AG20443 (cell line): ENCODE measurements at places on chromosomes 5 and 9.
A peak's percentile ranks its signal among the peaks of the same experiment; 100 is the strongest.

- no peak for DNase-seq
These were observed 54.0 kb upstream of the ALDH1B1 start for GRCh38 chr9:38338342-38339018.

DNA sequence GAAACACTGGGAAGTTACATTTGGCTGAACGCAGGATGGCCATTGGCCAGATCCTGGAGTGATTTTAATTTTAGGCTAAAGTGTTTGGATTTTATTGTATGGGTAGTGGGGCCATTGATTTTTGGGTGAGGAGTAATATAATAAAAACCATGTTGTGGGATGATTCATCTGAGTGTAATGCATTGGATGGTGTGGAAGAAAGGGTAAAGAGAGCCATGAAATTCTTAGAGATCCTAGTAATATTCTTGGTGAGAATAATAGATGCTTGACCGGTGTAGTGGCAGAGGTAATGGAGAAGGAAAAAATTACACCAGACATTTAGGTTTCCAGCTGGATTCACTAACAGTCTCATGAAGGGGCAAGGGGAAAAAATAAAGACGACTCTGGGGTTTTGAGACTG is 158.1 kb downstream of the NPR3 start:
- DNase-seq = peak; percentile 57

DNA sequence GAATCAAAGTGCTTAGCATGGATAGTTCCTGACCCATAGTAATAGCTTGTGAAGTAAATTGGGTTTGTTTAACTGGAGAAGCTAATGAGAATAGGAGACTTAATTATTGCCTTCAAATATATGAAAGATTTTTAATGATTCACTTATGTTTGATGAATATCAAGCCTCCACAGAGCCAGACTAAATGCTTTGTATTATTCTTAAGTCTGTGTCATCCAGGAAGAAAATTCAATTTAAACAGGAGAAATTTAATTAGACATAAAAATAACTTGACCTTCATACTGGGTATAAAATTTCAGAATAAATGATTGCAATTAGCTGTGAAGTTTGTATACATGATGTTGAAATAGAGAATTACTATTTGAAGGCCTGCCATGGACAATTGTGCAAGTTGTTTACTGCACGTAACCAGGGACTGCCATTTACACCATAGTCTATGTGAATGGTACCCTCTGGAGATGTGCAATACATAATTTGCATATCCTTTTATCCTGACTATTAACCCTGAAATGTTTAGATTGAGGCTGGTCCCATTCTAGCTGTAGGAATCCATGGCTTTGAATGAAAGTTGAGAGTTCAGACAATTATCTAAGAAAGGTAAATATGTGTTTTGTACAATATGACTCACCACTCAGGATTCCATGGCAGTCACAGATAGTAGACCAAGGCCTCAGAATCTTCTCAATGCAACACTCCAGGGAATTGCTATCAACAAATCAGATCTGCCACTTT is 133.5 kb upstream of the IL12B start:
- DNase-seq = no peak

DNA sequence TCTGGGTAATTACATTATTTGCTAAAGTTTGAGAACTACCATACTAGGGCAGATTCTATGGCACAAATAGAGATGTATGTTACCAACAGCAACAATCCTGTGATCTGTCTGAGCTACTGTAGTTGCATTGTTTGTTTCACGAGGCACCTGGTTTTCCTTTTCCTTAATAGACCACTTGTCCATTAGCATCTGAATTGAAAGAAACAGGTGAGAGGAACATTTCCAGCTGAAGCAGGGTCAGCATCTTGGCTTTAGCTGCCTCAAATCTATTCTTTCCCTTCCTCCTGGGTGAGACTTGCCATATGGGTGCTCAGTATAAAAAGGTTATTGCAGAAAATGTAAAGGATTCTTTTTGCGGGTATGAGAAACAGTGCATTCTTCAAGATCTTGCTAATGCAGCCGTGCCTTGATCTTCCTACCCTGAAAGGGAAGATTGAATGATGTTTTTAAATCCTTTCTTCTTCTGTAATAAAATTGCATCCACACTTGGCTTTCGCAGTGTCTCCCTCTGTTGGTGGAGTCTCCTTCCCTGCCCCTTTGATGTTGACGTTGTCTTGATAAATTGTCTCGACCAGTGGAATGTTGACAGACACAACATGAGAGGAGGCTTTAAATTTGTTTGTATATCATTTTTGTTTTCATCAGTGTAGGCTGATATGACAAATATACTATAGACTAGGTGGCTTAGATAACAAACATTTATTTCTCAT is 118.0 kb upstream of the BRINP1 start:
- no peak for DNase-seq

DNA sequence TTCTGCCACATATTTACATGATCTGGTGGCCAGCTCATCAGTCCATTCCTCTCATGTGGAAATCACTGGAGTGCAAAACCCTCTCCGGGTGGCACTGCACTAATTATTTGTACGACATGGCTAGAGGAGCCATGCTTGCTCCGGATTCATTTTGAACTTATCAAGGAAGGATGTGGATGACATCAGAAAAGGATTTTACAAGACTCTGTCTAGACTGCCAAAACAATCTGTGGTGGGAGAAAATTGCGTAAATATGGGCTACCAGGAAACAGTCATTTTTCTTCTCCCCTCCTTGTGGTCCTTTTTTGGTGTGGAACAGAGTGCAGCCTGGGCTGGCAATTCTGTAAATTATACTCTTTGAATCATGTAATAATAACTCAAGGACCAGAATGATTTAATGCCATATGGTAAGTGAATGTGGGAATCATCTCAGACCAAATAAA is 123.4 kb upstream of the IFNE start:
- DNase-seq = peak; percentile 73

- DNase-seq = no peak
These were observed 26.2 kb downstream of the AGTPBP1 start for GRCh38 chr9:85715587-85715986.

GRCh38 chr9:20940447-20941173 is 90.8 kb downstream of the HACD4 start:
- no peak for DNase-seq

GRCh38 chr9:72254901-72255545 is 105.8 kb downstream of the GDA start:
- DNase-seq = no peak

- DNase-seq = peak; percentile 58
These were observed 459.0 kb upstream of the KLF4 start for GRCh38 chr9:107948601-107949000.

- DNase-seq = no peak
These were observed 229.3 kb downstream of the GOLPH3 start for GRCh38 chr5:31944684-31945445.

DNA sequence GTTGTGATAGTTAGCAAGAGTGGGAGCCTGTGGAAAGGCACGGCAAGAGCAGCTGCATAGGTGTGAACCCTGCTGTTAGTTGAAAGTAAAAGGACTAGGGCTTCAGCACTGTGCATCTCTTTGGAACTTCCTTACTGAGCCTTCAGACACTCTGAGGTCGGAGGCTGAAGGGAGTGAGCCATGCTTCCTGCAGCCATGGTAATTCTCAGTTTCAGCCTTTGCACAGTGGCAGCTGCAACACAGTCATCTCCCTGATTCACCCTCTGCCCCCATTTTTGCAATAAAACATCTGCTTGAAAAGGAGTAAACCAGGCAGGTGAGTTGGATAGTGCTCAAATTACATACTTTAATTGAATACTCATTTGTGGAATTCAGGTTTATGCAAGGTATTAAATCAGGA is 6.5 kb upstream of the TLE4 start:
- no peak for DNase-seq

- DNase-seq = no peak
These were observed 30.7 kb downstream of the NFIB start for GRCh38 chr9:14283276-14283675.

DNA sequence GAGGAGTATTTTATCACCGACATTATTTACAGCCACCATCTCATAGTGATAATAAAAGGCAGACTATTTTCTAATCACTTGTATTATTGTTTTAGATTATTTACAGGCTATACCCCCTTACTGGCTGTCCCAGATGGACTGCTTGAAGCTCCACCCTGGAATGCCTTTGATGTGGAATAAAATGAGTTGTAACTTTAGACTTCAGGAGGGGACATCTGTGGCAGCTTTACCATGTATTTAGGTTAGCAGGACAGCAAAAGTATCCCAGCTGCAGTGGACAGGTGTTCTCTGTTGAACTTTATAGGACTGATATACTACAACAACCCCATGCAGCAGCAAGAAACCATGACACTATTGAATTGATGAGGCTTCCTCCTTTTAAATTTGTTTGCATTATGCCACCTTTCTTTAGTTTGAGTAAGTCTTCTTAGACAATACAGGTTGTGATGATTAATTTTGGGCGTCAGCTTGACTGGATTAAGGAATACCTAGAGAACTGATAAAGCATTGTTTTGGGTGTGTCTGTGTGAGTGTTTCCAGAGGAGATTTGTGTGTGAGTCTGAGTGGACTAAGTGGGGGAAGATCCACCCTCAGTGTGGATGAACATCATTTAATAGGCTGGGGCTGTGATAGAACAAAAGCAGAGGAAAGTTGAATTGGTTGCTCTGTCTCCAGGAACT is 29.2 kb upstream of the C9orf57 start:
- no peak for DNase-seq

DNA sequence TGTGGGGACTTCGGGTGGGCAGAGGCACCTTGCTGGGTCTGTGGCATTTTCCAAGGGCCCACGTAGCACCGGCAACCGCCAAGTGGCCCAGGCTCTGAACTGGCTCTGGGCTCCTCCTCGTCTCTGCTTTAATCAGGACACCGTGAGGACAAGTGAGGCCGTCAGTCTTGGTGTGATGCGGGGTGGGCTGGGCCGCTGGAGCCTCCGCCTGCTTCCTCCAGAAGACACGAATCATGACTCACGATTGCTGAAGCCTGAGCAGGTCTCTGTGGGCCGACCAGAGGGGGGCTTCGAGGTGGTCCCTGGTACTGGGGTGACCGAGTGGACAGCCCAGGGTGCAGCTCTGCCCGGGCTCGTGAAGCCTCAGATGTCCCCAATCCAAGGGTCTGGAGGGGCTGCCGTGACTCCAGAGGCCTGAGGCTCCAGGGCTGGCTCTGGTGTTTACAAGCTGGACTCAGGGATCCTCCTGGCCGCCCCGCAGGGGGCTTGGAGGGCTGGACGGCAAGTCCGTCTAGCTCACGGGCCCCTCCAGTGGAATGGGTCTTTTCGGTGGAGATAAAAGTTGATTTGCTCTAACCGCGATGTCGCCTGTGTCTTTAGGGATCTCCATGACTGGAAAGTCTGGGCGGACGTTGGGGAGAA is 5.8 kb downstream of the DPP7 start:
- DNase-seq = no peak

GRCh38 chr5:15026944-15027343 is 155.4 kb upstream of the ANKH start:
- DNase-seq = no peak

- no peak for DNase-seq
These were observed 567.2 kb downstream of the PTPRD start for GRCh38 chr9:10045598-10045997.

DNA sequence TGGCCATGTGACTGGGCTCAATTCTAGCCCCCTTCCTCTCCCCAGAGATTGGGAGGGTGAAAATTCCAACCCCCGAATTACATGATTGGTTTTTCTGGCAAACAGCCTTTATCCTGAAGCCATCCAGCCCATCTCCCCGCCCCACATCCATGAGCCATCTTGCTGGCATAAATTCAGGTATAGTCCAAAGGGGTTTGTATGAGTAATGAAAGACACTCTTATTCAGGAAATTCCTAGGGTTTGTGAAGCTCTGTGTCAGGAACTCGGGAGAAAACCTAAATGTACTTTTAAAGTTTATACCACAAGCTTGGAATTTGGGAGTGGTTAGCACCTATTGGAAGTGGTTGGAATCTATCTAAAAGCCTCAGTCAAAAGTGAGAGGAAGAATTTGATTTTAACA is 80.6 kb upstream of the SIMC1 start:
- DNase-seq = peak; percentile 68

GRCh38 chr5:1255081-1255561 is 29.9 kb downstream of the SLC6A18 start:
- no peak for DNase-seq

GRCh38 chr5:33153372-33153771 is 287.4 kb upstream of the TARS1 start:
- no peak for DNase-seq

GRCh38 chr9:9117866-9118265 is 1318.3 kb upstream of the DMAC1 start:
- DNase-seq = no peak

DNA sequence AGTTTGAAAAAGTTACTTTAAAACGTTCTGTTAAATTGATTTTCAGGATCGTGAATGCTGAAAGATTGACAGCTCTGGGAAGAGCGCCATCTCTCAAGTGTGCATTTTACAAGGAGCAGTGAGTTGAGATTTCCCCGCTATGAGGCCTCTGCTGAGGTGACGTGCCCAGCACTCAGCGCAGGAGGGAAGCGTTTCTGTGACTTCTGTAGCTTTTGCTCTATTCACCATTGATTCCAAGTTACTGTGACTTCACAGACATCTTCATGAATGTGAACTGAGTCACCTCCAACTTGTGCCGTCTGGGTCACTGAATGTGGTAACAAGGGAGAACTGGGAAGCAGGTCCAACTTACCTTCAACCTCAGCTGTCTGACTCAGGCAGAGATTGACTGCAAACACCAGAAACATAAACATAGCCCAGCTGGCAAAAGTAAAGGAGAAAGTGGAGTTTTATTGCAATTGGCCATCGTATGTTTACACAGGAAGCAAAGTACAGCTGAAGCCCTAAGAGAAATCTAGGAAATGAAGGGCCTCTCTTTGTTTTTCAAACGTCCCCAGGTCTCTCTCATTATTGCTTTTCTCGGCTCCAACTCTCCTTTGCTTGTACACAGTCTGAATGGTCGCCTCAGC is 428.8 kb upstream of the CLINT1 start:
- peak; percentile 21 for DNase-seq

GRCh38 chr5:67047160-67047559 is 149.4 kb downstream of the CD180 start:
- no peak for DNase-seq

DNA sequence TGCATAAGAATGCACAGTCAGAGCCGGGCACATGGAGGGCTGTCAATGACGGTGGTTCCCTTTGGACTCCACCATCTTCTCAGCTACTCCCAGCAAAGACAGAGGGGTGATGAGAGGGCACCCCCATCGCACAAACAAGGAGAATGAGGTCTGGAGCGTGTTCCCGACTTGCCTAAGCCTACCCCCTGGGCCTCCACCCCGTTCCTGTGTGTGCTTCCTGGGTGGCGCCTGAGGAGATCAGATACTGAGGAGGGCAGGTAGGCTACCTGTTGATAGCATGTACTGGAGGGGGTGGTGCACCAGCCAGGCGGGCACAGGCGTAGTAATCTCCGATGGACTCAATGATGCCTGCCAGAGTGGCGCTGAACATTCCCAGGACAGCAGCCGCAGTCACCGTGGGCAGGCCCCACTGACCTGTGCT is 4.1 kb downstream of the SLC23A1 start:
- no peak for DNase-seq

GRCh38 chr5:128225245-128226030 is 141.9 kb downstream of the SLC12A2 start:
- no peak for DNase-seq

- DNase-seq = peak; percentile 39
These were observed 5.1 kb downstream of the TYRP1 start for GRCh38 chr9:12698266-12698665.

GRCh38 chr5:88792144-88792840 is 90.7 kb downstream of the MEF2C start:
- no peak for DNase-seq
